ENCODE measurements at places on chromosomes 13 and 19.

- no peak for DNase-seq
Observed at GRCh38 chr13:32059511-32059984, 28.0 kb downstream of the FRY start.

- no peak for DNase-seq
Observed at GRCh38 chr13:76216729-76217128, 580.6 kb downstream of the LMO7 start.

DNA sequence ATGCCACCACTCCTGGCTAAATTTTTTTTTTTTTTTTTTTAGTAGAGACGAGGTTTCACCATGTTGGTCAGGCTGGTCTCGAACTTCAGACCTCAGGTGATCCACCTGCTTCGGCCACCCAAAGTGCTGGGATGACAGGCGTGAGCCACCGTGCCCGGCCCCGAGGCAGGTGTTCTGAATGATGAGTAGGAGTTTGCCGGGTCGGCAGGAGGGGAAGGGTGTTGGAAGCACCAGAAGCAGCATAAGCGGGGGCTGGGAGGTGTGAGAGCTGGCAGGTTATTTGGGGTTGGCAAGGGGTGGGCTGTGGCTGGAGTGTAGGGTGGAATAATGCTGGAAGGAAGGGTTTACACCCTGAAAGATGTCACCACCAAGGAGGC, 1.8 kb downstream of the SPPL2B start:
- no peak for DNase-seq

- no peak for DNase-seq
Observed at GRCh38 chr13:39565036-39565949, 37.7 kb downstream of the LHFPL6 start.

GRCh38 chr19:41872775-41873647, 4.1 kb upstream of the CD79A start:
- no peak for DNase-seq

- DNase-seq: no peak
Observed at GRCh38 chr13:35293579-35294226, 182.8 kb downstream of the MAB21L1 start.

DNA sequence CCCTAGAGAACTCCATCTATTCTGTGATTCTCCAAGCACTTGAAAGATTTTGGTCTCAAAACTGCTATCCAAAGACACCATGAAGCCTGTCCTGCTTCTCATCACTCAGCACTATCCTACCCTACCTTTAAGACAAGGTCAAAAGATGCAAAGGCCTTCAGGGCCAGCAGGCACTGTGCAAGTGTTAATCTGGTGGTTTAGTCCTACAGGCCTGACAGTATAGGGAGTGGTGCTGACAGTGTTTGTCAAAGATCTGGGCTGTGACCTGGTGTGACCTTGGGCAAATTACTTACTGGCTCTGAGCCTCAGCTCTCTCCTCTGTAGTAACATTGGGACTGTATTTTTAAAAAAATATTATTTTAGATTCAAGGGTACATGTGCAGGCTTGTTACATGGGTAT, 28.0 kb downstream of the SIAH3 start:
- DNase-seq: no peak

GRCh38 chr13:114035583-114036531, 62.0 kb upstream of the C13orf46 start:
- no peak for DNase-seq

GRCh38 chr19:48148576-48148975, 21.6 kb downstream of the LIG1 start:
- no peak for DNase-seq

GRCh38 chr19:27777726-27778125, 1435.2 kb downstream of the UQCRFS1 start:
- no peak for DNase-seq

DNA sequence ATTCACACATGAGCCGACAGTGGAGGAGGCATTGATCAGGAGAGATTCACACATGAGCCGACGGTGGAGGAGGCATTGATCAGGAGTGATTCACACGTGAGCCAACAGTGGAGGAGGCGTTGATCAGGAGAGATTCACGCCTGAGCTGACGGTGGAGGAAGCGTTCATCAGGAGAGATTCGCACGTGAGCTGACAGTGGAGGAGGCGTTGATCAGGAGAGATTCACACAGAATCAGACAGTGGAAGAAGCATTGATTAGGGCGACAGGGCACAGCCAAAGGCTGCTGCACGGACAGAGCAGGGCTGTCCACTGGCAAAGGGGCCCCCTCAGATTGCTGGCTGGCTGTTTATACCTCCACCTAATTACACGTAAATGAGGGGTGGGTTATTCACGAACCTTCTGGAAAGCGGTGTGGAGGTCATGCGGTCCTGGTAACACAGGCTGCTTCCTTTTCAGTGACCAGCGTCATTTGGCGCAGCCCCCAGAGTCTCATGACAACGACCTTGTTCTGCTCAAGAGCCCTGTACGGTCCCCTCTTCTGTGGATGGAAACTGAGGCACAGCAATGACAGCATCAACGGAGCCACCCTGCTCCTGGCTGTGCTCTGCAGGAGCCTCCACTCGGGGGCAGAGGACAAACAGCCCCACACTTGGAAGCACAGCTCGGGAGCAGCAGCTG, 50.6 kb upstream of the GAS6 start:
- peak; percentile 11 for DNase-seq

DNA sequence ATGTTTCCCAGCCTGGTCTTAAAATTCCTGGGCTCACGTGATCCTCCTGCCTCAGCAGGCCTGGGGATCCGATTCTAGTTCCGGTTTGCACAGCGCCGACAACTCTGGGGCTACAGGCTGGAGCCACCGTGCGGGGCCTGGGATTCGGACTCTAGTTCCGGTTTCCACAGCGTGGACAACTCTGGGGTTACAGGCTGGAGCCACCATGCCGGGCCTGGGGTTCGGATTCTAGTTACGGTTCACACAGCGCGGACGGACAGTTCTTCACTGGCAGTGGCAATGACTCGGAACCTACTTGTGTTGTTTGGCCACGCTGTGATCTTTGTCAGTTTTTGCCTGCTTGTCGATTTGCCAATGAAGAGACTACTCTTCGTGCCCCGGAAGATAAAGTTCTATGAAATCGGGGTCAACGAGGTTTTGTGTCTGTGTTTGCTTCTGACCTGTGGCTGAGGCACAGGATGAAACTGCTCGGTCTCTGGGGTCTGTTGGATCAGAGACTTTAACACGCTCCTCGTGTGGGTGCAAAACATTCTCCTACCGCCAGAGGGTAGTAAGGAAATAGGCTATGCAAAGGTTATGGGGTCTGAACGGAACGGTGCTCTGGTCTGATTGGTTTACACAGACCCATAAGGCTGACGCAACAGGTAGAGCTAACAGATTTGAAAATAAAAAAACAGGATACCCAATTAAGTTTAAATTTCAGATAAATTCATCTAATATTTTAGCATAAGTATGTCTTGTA, 12.1 kb upstream of the ZSCAN1 start:
- DNase-seq: no peak

- no peak for DNase-seq
Observed at GRCh38 chr19:45047188-45047797, 8.4 kb downstream of the CLASRP start.

GRCh38 chr13:72253754-72254153, 386.8 kb upstream of the DACH1 start:
- no peak for DNase-seq

DNA sequence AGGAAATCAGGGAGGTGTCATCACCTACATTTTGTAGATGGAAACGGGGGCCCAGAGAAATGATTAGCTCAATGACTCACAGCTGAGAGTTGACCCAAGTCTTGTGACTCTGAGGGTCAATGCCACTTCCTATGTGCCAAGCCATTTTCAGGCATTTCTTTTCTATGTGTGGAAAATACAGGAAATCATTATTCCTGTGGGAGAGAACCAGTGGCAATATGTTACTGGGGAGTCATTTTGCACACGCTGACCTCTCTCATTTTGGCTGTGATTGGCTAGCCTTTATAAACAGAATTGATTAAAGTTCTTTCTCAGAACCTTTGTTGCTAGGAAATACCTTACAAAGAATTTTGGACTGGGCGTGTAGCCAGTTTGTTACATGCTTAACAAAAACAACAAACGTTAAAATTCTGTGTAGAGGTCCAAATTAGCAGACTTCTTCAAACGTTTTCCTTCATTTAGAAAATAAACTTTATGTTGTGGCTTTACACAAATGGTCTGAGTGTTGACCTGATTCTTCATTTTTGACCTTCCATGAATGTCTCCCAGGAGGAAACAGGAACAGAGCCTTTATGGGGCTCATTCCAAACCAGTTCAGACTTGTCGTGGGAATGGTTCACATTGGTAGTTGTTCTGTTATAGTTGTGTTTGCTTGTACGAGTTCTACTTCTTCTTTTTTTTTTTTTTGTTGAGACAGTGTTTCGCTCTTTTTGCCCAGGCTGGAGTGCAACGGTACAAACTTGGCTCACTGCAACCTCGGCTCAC, 11.4 kb downstream of the PCCA start:
- no peak for DNase-seq

DNA sequence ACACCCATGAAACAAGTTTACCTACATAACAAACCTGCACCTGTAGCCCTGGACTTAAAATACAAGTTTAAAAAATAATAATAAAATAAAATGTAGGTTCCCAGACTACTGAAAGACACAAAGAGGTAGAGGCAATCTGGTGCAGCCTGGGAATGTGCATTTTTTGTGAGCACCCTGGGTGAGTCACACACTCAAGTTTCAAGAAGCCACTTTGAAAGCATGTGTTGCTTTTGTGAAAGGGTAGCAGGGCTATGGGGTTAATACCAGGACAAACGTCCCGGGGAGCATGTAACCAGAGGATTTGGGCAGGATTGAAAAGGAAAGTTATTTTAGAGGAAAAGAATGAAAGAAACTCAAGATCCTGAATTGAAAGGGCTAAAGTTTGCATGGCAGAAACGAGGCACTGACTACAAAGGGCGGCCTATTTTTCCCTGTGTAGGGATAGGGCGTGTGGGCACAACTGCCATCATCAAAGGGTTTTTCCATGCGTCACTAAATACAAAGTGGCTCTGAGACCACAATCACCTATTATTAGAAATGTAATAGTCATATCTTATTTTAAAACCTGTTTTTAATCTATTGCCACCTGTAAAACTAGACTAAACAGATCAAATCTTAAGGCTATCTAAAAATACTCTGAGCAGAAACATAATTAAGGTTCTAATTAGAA, 314.9 kb downstream of the COG6 start:
- DNase-seq: no peak

DNA sequence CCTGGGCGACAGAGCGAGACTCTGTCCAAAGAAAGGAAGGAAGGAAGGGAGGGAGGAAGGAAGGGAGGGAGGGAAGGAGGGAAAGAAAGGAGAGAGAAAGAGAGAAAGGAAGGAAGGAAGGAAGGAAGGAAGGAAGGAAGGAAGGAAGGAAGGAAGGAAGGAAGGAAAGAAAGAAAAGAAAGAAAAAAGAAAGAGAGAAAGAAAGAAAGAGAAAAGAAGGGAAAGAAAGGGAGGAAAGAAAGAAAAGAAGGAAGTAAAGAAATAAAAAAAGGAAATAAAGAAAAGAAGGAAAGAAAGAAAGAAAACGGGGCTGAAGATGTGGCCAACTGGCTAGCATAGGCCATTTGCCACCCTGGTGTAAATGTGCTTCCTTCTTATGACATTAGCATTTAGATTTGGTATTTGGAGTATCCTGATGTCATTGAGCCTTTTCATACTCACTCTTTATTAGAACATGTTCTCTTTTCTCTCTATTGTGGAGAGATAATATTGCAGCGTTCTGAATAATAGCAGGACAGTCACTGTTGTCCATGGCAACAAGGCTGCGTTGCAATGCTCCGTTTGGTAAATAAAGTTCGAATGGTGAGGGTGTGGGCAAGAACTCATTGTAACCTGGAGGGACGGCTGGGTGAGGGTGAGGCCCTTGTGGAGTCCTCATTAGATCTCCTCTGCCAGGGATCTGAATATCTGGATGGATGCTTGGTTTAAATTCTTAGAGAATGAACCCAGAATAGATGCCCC, 173.9 kb upstream of the UBL3 start:
- DNase-seq: no peak

- no peak for DNase-seq
Observed at GRCh38 chr19:6744381-6745301, 5.2 kb downstream of the TRIP10 start.

- no peak for DNase-seq
Observed at GRCh38 chr19:49441210-49441959, at the start of gene SLC17A7. TSS of gene SLC17A7 (minus strand) at chr19:49441527. CDS start at chr19:49441379, 148 bp downstream.

- no peak for DNase-seq
Observed at GRCh38 chr19:44809577-44810233, 802 bp downstream of the BCAM start.

GRCh38 chr19:15588265-15588664, 26.8 kb upstream of the CYP4F8 start:
- no peak for DNase-seq

- no peak for DNase-seq
Observed at GRCh38 chr13:99289271-99289670, 17.9 kb downstream of the GPR183 start.

- no peak for DNase-seq
Observed at GRCh38 chr19:47497821-47498520, 14.0 kb upstream of the KPTN start.

DNA sequence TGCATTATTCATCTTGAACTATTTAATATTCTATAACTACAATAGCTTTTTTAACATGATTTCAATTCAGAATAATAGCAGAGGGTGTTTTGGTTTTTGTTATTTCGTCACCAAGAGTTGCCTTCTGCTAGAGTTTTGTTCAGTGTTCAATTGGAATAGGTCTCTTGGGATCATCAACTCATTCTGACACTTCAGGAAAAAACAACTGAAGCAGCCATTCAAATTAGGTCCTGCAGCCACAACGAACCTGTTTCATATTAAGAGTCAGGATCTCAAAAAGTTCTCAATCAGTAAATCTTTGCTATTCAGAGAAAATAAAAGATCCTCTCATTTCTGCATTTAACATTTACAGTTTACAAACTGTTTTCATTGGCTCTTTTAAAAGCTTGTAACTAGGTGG, 2.4 kb upstream of the CHAMP1 start:
- no peak for DNase-seq

GRCh38 chr19:51025809-51026553, 435 bp downstream of the KLK11 start:
- no peak for DNase-seq

DNA sequence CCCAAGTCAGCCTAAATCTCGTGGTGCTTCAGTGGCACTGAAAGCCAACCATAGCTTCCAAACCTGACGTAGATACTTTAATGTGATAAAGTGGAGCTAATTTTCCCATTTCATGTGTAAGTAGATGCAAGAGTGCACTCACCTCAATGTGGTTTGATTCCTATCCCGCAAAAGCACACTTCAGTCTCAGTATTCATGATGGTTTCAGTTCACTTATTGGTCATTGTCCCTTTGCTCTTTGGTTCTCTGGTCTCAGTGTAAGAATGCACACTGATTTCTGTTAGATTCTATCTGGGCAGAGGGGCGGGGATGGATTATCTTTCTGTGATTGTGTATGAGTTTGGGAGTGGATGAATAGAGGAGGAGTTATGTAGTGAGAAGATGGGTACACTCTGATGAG, 340.6 kb downstream of the KCNRG start:
- no peak for DNase-seq

- no peak for DNase-seq
Observed at GRCh38 chr13:30870049-30870884, 35.8 kb upstream of the MEDAG start.
